Activated effector memory CD4-positive, alpha-beta T cell treated with Interleukin-2 at 50 U/mL for 16 hours (primary cell): ENCODE measurements at places on chromosomes 13 and 19.

- DNase-seq = no peak
Observed at GRCh38 chr19:39345956-39346355, 3.7 kb downstream of the SAMD4B start.

- no peak for DNase-seq
Observed at GRCh38 chr13:48862572-48862971, 113.1 kb upstream of the FNDC3A start.

- DNase-seq = peak; percentile 25
Observed at GRCh38 chr19:43777163-43777695, 3.5 kb downstream of the KCNN4 start.

GRCh38 chr19:29255006-29255405, 42.1 kb upstream of the UQCRFS1 start:
- DNase-seq = no peak

DNA sequence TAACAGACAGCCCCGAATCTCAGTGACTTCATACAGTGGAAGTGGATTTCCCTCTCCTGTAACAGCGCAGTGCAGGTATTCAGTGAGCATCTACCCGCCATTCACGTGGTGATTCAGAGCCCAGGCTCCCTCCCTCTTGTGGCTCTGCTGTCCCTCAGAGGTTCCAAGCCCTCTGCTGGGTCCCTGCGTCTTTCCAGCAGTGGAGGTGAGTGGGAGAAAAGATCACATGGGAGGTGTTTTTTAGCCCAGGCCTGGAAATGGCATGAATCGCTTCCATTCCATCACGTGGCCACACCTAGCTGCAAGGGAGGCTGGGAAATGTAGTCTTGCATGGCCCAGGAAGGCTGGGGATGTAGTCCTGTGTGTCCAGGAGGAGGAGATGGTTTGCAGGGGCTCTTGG, 61.4 kb downstream of the DPF1 start:
- no peak for DNase-seq

DNA sequence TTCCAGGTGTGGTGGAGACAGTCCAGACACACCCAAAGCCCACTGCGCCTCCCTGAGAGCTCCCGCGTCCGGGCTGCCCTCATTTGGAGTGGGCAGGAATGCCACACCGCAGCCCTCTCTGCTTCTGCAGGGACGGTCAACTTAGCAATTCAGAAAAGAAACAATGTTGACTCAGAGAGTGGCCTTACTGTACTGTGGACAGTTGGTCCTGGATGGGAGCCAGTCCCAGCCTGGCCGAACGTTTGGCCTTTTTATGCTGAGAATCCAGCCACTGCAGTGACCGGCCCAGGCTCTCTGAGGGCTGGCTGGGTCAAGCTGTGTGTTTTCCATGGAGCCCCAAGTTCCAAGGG, 7.2 kb downstream of the GAS6 start:
- DNase-seq = no peak

DNA sequence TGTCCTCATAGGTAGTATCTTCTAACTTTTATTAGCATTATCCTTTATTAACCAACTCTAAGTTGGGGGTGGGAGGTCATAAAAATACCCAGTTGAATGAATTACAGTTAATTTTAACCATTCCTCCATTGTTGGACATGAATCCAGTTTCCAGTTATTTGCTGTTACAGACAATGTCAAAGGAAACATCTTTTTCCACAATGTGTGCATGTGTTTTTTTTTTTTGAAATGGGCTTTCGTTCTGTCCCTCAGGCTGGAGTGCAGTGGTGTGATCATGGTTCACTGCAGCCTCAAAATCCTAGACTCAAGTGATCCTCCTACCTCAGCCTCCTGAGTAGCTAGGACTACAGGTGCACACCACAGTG, 32.0 kb downstream of the KLF5 start:
- DNase-seq = no peak
